Stimulated activated CD4-positive, alpha-beta T cell treated with anti-CD3 and anti-CD28 coated beads, Interleukin-2, amount 100 ng/mL, for 24 hours (primary cell): ENCODE measurements at places on chromosomes 13 and 19.

DNA sequence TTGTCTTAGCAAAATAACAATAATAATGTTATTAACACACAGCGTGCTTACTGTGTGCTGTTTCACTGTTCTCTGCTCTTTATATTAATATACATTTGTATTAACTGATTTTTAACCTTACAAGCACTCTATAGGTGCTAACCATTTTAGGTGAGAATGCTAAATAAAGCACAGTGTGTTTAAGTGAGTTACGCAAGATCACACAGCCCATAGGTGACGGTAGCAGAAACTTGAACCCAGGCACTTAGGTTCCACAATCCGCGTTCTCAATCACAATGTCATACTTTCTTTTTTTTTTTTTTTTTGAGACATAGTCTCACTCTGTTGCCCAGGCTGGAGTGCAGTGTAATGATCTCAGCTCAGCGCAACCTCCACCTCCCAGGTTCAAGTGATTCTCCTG is 5.8 kb downstream of the ZNF30 start:
- no peak for DNase-seq

- no peak for DNase-seq
Observed at GRCh38 chr13:28131646-28132045, 6.7 kb upstream of the PAN3 start.

- no peak for DNase-seq
Observed at GRCh38 chr13:104854007-104854406, 1681.5 kb downstream of the EFNB2 start.

- no peak for DNase-seq
Observed at GRCh38 chr19:13076787-13077186, 25.9 kb downstream of the LYL1 start.

- no peak for DNase-seq
Observed at GRCh38 chr13:100518394-100519062, 70.1 kb downstream of the GGACT start.
